NCI-H345 (cell line): ENCODE measurements at places on chromosomes 1 and 21.
A peak's percentile ranks its signal among the peaks of the same experiment; 100 is the strongest.

GRCh38 chr1:246216906-246217305, 290.2 kb downstream of the SMYD3 start:
- DNase-seq: no peak

DNA sequence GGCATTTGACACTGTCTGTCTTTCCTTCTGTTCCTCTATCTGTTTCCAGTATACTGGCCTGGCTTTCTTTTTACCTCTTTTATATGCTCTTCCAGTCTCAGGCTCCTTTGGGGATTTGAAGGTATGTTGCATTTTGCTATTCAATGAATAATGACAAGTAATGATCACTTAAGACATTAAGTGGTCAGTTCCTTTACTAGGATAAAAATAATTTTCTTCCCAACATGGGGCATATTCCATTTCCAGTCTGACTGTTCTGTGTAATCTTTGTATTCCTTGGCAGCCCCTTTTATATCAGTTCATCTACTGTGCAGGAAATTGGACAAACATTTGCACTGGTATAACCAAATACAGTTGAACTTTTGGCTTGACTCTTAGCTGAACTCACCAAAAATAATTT, 15.6 kb downstream of the METTL18 start:
- DNase-seq: no peak

DNA sequence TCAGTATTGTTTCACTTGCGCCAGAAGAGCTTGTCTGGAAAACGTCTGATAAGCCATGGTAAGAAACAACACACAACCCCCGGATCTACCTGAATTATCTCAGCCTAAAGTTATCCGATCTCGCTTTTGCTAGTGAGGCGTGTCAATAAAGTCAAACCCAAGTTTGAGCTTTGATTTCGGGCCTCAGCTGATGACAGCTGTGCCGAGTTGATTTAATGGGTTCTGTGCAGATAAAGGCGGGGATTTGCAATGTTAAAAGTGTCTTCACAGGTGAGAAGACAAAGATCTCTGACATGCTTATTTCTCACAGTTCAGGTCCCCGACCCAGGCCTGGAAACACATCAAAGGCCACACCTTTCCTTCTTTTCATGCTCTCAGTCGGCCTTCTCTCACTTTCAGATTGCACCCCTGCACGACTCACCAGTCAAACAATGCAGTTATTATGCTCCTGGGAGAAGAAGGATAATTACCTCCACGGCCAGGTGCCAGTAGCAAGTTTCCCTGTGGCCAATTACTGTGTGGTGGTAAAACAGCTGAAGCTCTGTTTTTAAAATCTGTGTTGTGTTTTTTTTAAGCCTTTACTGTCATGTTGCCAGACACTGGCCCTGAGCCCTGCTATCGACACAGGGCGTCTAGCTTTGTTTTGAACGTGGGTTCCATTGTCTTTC, 245.3 kb upstream of the RUNX1 start:
- DNase-seq: peak; percentile 95

DNA sequence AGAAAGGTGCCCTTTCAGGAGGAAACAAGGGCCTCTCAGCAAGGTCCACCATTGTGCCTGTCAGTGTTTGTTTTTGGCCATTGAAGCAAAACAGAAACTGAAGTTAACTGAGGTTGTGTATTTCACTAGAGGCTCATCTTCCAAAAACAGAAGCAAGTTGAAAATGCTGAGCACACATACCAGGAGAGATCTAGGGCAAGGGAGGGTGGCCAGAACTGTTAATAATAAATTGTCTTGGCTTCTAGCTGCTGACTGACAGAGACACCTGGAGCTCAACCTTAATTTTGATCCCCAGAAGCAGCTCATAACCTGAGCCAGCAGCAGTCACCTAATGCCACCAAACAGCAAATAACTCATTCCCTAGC, 5.2 kb downstream of the AGMAT start:
- no peak for DNase-seq

DNA sequence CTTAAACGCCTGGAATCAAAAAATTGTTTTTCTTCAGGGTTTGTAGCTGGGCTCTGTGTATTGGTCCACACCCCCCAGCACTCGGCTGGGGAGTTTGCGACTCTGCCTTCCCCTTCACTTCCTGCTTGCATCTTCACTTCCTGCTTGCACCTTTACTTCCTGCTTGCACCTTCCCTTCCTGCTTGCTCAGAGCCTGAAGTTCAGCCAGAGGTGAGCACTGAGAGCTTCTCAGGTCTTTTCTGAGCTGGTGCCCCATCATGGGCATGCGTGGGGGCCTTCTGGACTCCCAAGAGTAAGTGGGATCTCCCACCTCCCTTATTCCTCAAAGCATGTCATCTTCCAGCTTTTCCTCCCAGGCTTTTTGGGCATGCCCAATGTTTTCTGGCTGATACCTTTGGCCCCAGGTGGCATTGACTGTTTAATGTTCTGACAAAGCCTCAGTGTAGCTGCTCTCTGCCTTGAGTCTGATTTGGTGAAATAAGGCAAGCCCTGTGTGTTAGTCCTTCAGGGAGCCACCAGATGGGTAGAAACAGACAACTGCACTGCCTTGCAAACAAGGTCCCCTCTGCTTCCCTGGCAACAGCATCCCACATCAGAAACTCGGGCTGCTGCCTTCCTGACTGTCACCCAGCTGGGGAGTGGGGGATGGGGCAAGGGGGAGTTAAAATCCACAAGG, 3.5 kb downstream of the KRTAP10-2 start:
- no peak for DNase-seq

DNA sequence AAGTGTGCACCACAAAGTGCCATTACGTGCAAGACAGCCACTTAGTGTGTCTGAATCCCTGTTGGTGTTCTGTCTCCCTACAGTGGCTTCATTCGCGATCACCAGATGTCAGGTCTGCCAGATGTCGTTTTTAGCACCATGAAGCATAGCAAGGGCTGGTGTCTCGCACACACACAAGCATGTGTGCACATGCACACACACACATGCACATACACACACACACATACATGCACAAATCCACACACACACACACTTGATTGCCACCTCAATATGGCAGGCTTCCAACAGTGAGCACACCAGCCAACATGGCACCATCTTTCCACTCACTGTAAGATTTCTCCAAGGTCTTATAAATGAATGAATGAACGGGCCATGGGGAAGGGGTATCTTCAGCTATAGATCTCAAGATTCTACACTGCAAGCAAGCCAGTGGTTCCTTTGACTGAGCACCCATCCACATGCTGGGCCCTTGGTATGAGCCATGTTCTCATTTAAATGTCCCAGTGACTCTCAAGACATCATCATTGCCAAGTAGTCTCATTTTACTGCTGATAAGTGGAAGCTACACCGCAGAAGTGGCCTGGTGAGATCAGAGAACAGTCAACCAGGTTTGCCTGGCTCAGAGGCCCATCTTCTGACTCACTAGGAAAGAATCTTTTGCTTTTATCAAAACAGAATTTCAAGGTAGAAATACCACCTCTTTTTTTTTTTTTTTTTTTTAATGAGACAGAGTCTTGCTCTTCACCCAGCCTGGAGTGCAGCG, 84.9 kb downstream of the SIM2 start:
- DNase-seq: no peak

DNA sequence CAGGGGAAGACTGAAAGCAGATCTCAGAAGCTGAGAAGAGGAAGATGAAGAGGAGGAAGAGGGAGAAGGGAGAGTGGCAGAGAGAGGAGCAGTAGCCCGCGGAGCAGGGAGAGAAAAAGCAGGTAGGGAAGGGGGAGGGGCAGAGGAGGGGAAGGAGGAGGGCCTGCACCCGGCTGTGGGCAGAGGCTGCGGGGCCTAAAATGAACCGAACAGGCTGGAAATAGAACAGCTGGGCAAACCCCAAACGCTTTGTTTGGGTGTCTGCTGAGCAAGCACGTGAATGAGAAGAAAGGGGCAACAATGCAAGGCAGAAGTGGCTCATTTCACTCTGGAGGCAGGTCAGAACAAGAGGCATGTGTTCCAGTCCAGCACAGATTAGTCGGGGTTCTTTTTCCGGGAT, 33.5 kb downstream of the KCNC4 start:
- DNase-seq: peak; percentile 73

DNA sequence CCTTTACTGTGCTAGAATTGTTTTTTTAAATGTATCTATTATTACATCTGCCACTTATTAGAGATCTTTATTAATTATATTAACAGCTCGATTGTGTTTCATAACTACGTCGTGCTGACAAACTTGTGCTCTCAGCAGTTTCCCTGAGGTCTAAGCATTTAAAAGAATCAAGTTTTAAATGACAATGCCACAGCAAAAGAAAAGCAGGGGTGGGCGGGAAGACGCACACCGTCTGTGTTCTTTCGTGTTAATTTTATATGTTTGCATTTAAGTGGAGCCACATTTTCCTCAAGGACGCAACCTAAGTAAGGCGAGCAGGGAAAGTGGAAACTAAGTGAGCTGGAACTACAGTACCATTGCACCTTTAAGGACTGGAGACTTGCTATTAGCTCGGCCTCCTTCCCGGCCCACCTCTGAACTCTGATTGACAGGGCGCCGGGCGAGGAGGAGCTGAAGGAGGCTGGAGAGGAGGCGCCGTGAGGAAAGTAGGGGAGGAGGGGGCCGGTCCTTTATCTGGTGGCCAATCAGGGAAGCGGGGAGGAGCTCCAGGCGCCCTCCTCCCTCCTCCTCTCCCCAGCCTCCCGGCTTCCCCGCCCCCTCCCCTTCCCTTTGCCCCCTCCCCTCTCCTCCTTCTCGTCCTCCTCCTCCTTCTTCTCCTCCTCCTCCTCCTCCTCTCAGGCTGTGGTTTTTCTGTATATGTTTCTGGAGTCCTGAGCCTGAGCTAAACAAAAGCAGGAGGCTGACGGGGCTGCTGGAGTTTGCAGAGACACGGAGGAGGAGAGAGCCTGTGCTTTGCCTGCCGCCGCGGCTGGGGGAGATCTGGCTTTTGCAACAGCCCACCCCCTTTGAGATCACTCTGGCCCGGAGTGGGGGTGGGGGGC, at the start of gene PBX1:
Gene PBX1 (plus strand): TSS at position 724 of the 881 bp plus-strand sequence.
- peak; percentile 98 for DNase-seq

GRCh38 chr1:43569175-43569574, 38.5 kb downstream of the PTPRF start:
- DNase-seq: no peak

DNA sequence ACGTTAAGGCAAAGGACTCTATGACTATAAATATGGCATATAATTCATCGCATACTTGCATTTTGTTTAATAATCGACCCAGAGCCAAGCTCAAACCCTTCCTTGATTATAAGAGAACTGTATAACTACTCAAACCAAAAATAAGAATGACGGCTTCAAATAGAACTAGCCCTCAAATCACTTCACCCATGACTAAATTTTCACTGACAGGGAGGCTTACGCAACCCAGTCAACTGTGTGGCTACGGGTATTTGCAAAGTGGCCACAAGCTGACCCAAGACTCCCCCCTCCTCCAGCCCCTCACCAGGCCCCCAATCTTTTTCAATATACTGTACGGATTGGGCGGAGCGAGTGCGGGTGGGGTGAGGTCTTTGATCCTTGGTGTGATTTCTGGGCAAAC, 268.3 kb downstream of the ASTN1 start:
- peak; percentile 41 for DNase-seq

GRCh38 chr1:159935719-159936272, 9.6 kb downstream of the IGSF9 start:
- no peak for DNase-seq

GRCh38 chr1:148309940-148310500, 157.9 kb upstream of the NBPF11 start:
- no peak for DNase-seq

- DNase-seq: no peak
These were observed 43.5 kb downstream of the WDR4 start for GRCh38 chr21:42835611-42836401.

DNA sequence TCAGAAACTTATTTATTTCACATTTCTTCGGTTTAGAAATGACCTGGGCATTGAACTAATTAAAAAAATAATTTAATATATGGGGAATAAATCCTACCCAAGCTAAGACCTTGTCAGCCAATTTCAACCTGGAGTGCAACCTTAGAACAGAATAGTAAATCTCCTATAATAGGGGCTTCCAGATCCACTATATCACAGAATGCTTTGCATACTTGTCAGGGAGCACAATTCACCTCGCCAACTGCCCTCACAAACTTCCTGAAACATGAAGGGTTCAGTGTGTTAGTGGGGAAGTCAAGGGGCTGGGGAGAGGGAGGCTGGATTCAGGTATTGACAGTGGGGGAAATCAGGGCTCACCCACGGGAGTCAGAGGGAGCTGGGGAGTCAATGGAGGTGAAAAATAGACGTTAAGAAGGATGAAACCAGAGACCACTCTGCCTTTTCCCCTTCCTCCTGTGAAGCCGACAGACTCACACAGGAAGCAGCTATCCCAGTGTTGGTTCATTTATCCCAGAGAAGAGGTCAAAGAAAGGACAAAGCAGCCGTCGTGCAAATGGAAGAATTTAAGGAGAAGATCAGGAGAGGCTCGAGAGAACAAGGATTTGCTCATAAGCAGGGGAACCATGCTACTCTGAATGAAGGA, 453.3 kb downstream of the NUF2 start:
- no peak for DNase-seq

DNA sequence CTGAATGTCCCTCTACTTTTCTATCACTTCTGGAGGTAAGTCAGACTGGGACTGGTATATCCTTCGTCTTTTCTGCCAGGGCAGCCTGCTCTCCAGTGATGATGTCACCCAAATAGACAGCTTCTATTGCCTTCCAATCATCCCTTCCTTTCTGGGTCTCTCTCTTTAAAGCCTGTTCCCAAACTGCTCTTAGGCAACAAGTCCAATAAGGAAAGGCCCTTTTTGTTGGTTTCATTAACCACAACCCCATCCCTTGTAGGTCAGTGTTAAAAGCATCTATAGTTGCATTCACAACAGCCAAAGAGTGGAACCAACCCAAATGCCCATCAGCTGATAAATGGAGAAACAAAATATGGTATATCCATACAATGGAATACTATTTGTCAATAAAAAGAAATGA, 114.4 kb downstream of the CNIH3 start:
- DNase-seq: no peak

- DNase-seq: no peak
These were observed 37.6 kb upstream of the ZNF124 start for GRCh38 chr1:247209396-247209795.

DNA sequence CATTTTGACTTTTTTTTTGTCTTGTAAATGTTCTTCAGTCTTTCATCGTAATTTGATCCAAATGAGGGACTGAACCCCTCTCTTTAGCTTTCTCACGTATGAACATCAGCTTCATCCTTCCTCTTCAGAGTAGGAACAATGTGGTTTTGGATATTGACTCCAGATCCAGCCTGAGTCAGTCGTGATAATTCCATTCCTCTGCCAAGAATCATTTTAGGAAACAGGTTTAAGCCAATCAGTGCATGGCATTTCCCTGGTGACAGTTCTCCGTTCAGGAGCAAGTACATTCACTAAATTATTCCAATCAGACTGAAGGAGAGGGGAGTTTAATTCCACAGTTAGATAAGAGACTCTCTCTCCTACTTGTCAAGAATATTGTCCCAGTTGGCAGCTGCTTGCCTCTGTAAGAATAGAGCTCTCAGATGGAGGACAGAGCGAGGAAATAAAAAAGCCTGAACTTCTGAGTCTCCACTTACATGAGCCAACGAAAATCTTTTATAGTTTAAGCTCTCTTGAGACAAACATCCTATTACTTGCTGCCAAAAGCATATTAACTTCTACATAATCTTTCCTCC, 18.6 kb downstream of the RHOU start:
- DNase-seq: no peak
